ENCODE measurements at places on chromosomes 3 and 15.

GRCh38 chr15:26887926-26888666 is 21.2 kb downstream of the GABRA5 start:
- DNase-seq: no peak

GRCh38 chr3:12044860-12045259 is 40.7 kb downstream of the SYN2 start:
- no peak for DNase-seq

DNA sequence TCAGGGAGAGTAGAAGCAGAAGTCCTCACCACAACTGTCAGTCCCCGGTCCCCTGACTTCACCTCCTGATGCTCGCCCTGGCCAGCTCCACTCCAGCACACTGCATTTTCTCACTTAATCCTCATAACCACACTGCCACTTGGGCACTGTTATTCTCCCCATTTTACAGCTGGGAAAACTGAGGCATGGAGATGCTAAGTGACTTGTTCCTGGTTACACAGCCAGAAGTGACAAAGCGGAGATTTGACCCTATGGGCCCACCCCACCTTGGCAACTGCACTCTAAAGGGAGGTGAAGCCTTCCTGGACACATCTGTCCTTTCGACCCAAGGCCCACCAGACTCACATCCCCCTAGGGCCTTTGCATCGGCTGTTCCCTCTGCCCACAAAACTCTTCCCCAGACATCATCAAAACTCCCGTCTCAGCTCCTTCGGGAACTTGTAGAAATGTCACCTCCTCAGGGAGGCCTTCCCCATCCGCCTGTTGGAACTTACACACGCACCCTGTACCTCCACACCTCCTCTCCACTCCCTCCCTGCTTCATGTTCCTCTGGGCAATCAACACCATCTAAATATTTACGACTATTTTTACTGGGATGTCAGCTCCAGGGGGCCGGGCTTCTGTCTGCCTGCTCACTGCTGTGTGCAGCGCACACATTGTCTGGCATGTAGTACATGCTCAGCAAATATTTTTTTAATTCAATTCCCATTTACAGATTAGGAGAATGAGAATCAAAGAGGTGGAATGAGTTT is 3.1 kb downstream of the GRIP2 start:
- no peak for DNase-seq

DNA sequence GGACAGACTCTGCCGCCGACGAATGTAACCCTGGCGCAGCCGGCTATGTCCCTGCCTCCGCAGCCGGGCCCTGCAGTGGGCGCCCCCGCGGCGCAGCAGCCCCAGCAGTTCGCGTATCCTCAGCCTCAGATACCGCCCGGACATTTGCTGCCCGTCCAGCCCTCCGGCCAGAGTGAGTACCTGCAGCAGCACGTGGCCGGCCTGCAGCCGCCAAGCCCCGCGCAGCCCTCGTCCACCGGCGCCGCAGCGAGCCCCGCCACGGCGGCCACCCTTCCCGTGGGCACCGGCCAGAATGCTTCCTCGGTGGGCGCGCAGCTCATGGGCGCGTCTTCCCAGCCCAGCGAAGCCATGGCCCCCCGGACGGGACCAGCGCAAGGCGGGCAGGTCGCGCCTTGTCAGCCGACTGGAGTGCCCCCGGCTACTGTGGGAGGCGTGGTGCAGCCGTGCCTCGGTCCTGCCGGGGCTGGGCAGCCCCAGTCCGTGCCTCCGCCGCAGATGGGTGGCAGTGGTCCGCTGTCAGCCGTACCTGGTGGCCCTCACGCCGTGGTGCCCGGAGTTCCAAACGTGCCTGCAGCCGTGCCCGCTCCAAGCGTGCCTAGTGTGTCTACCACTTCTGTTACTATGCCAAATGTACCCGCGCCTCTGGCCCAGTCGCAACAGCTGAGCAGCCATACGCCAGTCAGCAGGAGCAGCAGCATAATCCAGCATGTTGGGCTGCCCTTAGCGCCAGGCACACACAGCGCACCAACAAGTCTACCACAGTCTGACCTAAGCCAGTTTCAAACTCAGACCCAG is 2.4 kb downstream of the TSC22D2 start:
- peak; percentile 18 for DNase-seq

DNA sequence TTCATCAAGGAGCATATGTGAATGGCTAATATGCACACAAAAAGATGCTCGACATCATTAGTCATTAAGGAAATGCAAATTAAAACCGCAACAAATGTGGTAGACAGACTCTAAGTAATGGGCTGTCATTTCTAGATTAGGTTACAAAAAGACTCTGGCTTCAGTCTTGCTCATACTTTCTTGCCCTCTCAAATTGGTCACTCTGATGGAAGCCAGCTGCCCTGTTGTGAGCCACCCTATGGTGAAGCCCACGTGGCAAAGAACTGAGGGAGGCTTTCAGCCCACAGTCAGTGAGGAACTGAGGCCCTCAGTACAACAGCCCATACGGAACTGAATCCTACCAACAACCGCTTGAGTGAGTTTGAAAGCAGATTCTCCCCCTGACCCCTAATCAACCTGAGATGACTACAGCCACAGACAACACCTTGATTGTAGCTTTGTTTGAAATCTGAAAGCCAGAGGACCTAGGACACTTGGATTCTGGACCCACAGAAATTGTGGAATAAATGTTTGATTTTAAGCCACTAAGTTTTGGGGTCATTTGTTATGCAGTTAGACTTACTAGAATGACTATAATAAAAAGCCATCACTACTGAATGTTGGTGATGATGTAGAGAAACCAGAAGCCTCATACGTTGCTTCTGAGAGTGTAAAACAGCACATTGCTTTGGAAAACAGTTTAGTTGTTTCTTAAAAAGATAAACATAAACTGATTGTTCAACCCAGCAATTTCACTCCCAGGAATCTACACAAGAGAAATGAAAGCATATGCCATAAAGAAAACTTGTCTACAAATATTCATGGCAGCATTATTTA is 45.7 kb downstream of the EHHADH start:
- DNase-seq: no peak

GRCh38 chr3:28317438-28318022 is 31.0 kb upstream of the ZCWPW2 start:
- DNase-seq: peak; percentile 44

GRCh38 chr3:23442598-23443383 is 239.7 kb downstream of the UBE2E2 start:
- peak; percentile 31 for DNase-seq

DNA sequence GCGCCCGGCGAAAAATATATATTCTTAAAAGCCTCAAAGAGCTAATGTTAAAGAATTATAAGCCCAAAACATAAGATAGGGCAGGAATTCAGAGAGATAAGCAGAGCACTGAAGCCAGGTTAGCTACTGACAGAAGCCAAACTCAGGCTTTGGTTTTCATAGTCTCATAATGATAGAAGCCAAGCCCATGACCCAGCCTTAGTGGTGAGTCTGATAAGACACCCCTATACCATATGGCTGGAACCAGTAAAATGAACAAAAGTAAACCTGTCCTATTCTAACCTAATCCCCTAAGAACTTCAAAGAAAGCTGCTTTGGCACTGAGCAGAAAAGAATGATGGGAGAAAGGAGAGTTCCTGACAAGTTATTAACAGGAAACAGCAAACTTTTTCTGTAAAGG is 25.9 kb downstream of the MYO9A start:
- DNase-seq: no peak

GRCh38 chr3:194072097-194072428 is 63.9 kb upstream of the HES1 start:
- DNase-seq: no peak

DNA sequence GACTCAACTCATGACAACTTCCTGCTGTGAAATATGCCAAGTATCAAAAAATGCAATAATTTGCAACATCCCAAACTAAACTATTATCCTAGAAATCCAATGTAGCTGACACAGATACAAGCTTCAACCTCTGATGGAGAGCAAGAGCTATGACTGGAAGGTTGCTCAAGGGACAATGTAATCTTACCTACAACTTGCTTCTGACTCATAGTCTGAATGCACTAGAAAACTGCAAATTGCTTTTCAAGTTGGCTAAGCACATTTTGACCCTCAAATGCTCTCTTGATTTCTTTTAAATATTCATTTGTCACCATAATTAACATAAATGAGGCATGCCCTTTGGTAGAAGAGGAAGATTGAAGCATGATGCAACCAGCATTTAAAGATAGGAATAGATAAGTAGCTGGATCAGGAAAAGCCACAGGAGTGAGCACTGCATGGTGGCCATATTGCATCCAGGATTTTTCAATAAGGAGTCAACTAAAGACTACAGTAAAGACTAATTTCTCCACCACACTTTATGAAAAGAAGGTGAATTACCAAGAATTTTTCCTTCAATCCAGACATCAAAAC is 630.8 kb upstream of the GBE1 start:
- DNase-seq: no peak

DNA sequence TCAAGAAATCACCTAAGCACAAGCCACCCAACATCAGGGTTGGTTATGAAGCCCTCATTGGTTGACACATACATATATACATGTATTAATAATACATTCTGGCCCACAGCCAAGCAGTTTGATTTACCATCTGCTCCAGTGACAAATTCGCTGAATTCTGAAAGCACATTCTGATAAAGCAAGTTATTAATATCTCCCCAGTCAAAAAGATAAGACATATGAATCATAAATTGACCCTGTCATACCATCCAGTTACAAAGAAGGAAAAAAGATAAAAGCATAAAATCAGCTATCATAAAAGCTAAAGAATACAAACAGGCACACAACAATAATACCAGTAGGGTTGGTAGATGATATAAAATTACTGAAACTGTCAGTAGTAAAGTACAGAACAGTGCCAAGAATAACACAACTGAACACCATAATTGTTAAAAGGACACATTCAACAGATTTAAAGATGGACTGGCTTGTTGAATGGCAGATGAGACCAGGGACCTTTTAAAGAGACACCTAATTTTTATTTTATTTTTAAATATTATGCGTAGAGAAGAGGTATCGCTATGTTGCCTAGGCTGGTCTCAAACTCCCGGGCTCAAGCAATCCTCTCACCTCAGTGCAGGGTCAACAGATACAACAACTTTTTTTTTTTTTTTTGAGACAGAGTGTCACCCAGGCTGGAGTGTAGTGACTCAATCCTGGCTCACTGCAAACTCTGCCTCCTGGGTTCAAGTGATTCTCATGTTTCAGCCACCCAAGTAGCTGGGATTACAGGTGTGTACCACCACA is 7.7 kb downstream of the SNX4 start:
- DNase-seq: no peak

- DNase-seq: no peak
Observed at GRCh38 chr3:126025116-126025729, 56.2 kb downstream of the ROPN1B start.

DNA sequence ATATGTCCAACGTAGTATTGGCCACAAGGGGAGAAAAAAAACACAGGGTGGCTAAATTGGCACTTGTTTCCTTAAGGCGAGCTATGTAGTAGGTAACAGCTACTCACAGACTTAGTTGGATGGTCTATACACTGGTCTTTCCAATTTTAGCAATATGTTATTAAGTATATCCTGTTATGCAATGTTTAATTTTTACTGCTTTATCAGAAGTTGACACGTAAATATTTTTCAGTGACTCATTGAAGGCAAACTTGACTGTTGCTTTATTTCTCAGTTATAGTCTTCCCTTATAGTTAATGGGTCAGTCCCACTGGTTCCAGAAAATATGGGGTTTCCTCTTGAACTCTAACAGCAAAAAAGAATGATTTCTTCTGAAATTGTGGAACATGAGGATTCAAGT is 46.5 kb downstream of the ADPGK start:
- DNase-seq: no peak

GRCh38 chr15:101709466-101709865 is 14.8 kb downstream of the TARS3 start:
- DNase-seq: no peak
